ENCODE measurements at places on chromosomes 2 and 18.

DNA sequence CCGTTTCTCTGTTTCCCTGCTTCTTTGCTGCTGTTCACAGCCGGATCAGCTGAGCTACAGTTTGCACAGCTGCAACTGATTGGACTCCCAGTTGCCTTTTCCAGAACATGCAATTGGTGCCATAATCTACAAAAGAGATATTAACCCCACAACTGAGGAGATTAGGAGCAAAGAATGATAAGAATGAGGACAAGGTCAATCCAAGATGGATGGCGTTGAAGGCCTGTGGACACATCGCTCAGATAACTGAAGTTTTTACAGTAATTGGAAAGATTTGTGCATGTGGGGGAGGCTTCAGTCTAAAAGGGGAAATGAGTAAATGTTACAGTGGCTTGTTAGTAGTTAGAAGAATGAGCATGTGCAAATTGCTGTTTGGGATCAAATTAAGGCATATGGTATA lies 263.2 kb downstream of the TGIF1 start:
- DNase-seq, result no peak

- DNase-seq, result peak; percentile 79
Observed at GRCh38 chr2:25228848-25229278, 60.5 kb upstream of the POMC start.

- no peak for DNase-seq
Observed at GRCh38 chr2:27155069-27155520, 6.3 kb downstream of the TCF23 start.

DNA sequence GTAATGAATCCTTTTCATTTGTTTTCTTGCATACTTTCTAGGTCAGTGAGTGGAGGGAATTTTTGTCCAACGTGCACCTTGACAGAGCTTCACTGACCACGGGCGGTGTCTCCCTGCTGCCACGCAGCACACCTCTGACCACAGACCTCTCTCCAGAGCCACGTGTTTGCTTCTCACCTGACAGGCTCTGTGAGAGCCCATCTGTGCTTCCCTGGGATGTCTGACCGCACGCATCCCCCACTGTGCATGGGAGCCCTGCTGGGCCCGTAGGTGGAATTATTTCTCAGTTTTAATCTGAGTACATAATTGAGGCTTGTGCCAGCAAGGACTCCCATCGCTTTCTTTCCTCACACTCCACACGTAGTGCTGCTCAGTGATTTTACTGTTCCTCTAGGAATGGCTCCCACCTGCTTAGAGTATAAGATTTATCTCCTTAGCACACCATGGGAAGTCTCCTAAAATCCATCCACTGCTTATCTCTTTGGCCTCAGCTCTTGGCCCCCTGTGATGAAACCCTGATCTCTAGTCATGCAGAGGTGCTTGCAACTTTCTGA lies 482.6 kb downstream of the TSN start:
- DNase-seq, result no peak

GRCh38 chr18:37567994-37568359 lies 2.4 kb upstream of the CELF4 start:
- no peak for DNase-seq

GRCh38 chr2:151374436-151374835 lies 17.0 kb downstream of the TNFAIP6 start:
- no peak for DNase-seq

GRCh38 chr2:1869987-1870386 lies 125.7 kb upstream of the PXDN start:
- no peak for DNase-seq

All from SHP77 (cell line).